ENCODE measurements at places on chromosomes 4 and X. TPM values are rescaled to one million over a fixed set of nuclear protein-coding genes. Genes with fewer than 3 reads are reported as not detected.

CLDN22 gene
- total RNA-seq = not detected

- peak overlapping the region; percentile 62 for H3K4me3 ChIP-seq
- no peak for DNase-seq
- peaks cover 6% of the 10 kb centered on the region for H3K36me3 ChIP-seq
- peaks cover 18% of the 10 kb centered on the region for H3K4me1 ChIP-seq
Observed at GRCh38 chr4:143359644-143360193, 23.0 kb downstream of the GAB1 start.

CT45A2 gene
- not detected for total RNA-seq

GRCh38 chr4:39548425-39549067, 21.3 kb upstream of the UGDH start:
- H3K4me1 ChIP-seq = no peaks in the 10 kb centered on the region
- no peak for DNase-seq
- H3K36me3 ChIP-seq = no peaks in the 10 kb centered on the region

ZFYVE28 gene
- total RNA-seq = 5.1 TPM

NAA11 gene
- total RNA-seq = not detected

RTL5 gene
- total RNA-seq = 0.29 TPM

DNA sequence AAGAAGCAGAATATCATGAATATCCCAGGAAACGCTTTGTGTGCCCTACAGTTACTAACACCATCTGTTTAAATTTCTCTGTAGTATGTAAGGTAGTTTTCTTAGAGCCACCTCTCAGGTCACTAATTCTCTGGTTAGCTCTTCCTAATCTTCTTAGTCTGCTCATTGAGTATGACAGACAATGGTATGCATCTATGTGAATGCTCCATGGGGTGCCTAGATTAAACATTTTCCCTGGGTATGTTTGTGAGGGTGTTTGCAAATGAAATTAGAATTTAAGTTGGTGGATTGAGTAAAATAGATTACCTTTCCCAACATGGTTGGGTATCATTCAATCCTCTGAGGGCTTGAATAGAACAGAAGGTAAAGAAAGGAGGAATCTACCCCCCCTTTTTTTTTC, 233.0 kb downstream of the PCDH18 start:
- no peaks in the 10 kb centered on the region for H3K27me3 ChIP-seq
- no peak overlapping the region for H3K4me3 ChIP-seq
- no peak for DNase-seq

SHOX gene
- total RNA-seq = not detected

DNA sequence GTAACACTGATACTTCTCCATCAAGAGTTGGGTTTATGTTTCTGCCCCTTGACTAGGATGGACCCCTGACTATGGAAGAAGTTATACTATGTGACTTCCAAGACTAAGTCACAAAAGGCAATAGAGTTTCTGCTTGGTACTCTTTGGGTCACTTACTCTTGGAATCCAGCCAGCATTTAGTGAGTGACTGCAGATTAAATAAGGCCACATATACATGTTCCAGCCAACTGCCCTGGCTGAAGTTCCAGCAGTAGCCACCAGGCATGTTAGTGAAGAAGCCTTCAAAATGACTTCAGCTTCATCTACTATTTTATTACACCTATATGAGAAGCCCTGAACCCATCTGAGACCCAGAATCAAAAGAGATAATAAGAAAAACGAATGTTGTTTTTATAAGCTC, 524.0 kb downstream of the DMD start:
- DNase-seq = no peak
- H3K4me3 ChIP-seq = no peak overlapping the region
- no peaks in the 10 kb centered on the region for H3K36me3 ChIP-seq
- no peaks in the 10 kb centered on the region for H3K27me3 ChIP-seq
- no peaks in the 10 kb centered on the region for H3K4me1 ChIP-seq
- H3K27ac ChIP-seq = no peak overlapping the region

GRCh38 chrX:53241558-53241957, 16.6 kb upstream of the KDM5C start:
- H3K4me1 ChIP-seq = no peaks in the 10 kb centered on the region
- H3K4me3 ChIP-seq = no peak overlapping the region
- H3K36me3 ChIP-seq = no peaks in the 10 kb centered on the region
- DNase-seq = no peak
- no peak overlapping the region for H3K27ac ChIP-seq

GRCh38 chrX:133594156-133594555, 178.9 kb upstream of the GPC4 start:
- no peak for DNase-seq
- no peak overlapping the region for H3K4me3 ChIP-seq
- no peaks in the 10 kb centered on the region for H3K4me1 ChIP-seq
- H3K36me3 ChIP-seq = no peaks in the 10 kb centered on the region
- H3K27me3 ChIP-seq = no peaks in the 10 kb centered on the region
- no peak overlapping the region for H3K27ac ChIP-seq

DNA sequence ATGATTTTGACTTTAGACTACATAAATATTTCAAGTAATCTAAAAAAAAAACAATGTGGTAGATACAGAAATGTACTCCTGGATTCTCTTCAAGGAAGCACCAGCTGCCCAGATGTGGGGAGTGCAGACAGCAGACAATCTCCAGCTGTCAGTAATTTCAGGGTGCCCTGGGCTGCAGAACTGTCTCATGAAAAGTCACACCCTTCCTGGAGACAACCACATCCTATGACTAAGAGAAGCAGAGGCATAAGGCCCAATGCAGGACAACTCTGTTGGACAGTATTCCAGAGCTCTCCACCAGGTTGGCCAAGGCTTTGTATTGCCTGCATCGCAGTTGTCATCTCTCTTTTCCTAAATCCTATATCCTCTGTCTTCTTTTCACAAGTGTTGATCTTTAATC, 34.4 kb upstream of the BLTP1 start:
- peaks cover 27% of the 10 kb centered on the region for H3K4me1 ChIP-seq
- no peak for DNase-seq
- no peak overlapping the region for H3K4me3 ChIP-seq
- no peaks in the 10 kb centered on the region for H3K36me3 ChIP-seq
- H3K27ac ChIP-seq = no peak overlapping the region
- H3K27me3 ChIP-seq = no peaks in the 10 kb centered on the region

PRDM8 gene
- total RNA-seq = 11.9 TPM

CCSER1 gene
- not detected for total RNA-seq

ADGRG2 gene
- total RNA-seq = not detected
